ENCODE measurements at places on chromosomes 11 and 22. TPM values are rescaled to one million over a fixed set of nuclear protein-coding genes. Genes with fewer than 3 reads are reported as not detected.

GRCh38 chr11:113626736-113627135 is 79.4 kb downstream of the TMPRSS5 start:
- DNase-seq, result no peak

DNA sequence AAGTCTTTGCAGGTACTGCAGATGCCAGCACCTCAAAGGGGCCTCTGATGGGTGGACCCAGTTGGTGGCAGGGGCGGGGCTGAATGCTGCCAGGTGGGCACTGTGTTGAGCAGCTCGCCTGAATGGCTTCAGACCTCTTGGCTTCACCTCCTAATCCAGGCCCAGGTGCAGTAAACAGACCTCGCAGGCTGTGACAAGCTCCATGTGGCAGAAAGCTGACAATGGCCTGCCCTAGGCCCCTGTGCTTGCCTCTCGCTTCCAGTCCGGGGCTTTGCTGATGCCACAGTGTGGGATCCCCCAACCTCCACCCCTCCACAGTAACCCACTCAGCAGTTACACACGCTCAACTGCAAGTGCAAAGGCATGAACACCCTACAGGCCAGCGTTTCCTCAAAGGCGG is 9.4 kb downstream of the IGLL1 start:
- DNase-seq, result no peak

DNA sequence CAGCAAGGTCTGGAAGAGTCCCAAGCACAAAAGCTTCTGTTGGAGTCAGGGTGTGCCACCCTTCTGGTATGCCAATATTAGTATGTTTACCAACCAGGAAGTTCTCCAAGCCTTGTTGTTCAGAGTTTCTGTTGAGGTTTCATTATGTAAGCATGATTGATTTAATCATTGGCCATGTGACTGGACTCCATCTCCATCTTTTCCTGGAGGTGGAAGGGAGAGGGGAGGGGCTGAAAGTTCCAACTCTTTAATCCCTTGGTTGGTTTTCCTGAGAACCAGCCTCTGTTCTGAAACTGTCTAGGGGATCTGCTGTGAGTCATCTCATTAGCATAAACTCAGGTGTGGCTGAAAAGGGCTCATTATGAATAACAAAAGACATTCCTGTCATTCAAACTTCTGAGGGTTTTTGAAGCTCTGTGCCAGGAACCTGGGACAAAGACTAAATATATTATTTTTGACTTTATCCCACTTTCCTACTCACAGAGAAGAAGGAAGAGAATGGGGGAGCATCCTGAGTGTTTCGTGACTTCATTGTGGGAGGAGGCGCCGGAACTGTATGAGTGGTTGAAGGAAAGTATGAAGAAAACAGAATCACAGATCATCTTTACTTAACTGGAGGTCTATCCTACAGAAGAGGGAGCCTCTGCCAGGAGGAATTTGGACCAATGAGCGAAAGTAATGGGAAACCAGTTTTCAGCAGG is 138.2 kb downstream of the NECTIN1 start:
- peak; percentile 98 for DNase-seq

DNA sequence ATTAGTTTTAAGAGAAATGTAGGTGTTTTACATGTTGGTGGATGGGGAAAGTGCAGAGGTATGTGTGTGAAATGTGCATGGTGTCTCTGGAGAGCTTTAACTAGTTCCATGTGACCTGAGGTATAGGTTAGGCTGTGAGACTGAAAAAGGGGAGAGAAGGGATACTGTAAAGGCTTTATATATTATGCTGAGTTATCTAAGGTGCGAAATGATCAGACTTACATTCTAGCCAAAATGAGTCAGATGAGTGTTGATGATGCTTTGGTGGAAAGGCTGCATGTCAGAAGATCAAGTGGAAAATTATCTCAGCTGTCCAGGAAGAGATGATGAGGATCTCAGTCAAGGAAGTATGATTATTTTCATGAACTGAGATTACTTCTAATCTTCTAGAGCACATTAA is 15.8 kb downstream of the ACAT1 start:
- DNase-seq, result no peak

CLDN5 gene
- total RNA-seq, result 0.38 TPM

DNA sequence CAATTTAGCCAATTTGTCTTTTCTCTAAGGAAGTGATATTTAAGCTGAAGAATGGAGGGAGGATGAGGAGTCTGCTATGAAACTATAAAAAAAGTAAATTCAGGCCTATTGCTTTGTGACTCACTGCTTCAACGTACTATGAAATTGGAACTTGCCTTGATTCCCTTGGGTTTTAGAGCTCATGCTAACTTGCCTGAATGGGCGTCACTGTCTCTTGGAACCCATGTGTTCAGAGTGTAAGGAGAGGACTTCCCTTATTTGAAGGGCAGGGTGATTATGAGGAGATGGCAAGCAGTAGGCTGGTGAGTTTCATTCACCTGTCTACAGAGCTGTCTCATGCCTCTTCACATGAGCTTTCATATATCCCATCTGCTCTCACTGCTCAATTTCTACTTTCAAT is 28.7 kb upstream of the WT1 start:
- no peak for DNase-seq

DNA sequence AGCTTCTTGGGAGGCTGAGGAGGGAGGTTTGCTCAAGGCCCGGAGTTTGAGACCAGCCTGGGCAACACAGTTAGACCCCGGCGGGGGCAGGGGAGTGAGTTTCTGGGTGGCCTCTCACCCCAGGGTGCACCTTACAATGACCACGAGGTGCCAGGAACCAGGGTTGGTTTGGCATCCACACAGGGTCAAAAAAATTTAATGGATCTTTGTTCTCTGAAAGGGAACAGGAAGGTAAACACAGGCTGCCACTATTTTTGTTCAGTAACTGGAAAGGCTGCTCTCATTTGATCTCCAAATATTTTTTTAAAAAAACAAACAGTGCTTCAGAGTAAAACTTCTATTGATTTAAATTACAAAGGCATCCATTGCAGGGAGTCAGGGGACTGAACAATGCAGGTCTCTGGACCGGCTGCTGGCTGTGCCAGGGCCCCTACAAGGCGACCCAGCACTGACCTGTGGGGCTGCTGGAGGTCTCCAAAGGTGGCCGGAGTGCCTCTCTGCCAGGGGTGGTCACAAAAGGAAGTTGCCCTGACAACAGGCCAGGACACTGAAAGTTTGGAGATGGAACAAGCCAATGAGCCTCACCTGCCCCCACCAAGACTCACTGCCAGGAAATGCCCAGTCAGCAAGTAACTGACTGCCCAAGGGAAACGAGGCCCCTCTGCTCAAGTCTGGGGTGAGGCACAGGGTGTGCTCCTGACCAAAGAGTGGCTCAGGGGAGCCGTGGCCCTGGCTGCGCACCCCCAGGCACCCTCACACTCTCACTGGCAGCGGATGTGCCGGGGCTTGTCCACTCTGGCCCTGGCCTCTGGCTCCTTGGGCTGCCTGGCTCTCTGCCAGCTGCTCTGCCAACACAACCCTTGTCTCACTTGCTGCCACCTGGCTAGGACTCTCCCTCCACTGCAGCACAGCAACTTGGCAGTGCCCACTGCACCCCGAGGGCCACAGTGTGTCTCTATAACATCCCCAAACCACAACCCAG is 51.8 kb downstream of the ARFGAP3 start:
- peak; percentile 62 for DNase-seq

TSGA10IP gene
- total RNA-seq, result not detected

GRCh38 chr11:41074318-41074717 is 385.1 kb downstream of the LRRC4C start:
- DNase-seq, result no peak

KRTAP5-3 gene
- total RNA-seq, result not detected

BARX2 gene
- 2.9 TPM for total RNA-seq

SLC2A11 gene
- total RNA-seq, result 6.8 TPM

ZNF280A gene
- total RNA-seq, result not detected

DNA sequence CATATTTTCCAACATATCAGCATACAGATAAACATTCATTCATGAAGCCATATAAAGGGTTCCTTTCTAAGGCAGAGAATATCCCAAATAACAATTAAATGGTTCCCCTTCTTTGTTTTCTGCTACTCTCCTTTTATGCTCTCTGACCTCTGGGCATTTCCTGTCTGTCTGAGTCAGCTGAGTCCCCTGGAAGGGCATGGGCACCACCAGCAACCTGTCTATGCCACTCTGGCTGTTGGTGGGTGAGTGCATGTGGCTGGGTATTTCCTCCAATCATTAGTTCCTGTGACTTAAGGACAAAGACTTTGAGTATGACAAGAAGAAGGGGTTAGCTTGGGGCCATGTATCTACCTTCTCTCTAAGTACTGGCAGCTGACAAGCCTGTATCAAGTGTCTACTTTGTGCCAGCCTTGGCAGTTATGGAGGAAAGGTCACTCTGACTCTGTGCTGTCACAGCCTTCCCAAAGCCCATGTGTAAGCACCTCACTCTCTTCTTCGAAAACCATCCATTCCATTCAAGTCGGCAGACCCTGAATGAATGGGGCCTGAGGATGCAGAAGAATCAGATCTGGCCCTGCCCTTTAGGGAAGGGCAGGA is 86.3 kb upstream of the PHOX2A start:
- no peak for DNase-seq

DNA sequence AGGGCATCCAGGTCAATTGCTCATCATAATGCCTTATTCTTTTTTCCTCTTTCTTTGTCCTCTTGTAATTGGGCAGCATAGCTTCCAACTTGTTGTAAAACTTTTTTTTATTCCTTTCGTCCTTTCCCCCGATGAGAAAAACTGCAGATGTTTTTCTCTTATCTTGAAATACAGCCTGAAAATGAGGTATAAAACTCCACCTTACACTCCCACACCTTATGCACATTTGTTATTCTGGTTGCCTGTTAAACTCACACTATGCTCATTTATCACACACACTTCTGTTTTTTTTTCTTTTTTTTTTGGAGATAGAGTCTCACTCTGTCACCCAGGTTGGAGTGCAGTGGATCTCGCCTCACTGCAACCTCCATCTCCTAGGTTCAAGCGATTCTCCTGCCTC is 1.9 kb upstream of the OR51A2 start:
- no peak for DNase-seq

GRCh38 chr22:43377896-43378704 is 33.7 kb upstream of the MPPED1 start:
- DNase-seq, result no peak

- DNase-seq, result no peak
Measured at GRCh38 chr11:19921976-19922688, 209.5 kb downstream of the NAV2 start.

DNA sequence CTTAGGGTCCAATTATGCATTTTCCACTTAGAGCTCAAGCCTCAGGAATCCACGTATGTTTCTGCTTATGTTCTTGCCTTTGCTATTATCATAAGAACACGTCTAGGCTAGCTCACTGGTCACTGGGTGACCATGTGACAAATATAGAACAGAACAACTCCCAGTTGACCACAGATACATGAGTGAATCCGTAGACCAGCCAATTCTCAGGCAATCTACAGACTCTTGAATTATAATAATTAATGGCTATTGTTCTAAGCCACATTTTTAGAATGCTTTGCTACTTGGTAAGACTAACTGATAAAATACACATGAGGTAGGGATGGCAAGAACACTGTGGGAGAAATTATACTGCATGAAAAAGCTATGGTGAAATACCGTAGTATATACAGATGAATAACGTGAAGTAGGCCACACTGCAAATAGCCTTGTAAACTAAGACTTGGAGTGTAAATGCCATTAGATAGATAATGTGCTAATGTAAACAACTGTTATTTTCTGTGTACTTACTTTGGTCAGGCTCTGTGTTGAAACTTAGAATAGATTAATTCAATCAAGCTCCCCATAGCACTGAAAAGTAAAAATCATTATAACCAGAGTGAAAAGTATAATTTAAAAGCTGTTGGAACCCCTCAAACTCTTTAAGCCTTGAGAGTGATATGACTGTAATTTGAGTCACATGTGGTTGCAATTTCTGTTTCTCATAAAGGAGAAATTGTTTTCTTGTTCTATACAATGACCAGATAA is 366.2 kb upstream of the CCDC179 start:
- DNase-seq, result peak; percentile 16

DNA sequence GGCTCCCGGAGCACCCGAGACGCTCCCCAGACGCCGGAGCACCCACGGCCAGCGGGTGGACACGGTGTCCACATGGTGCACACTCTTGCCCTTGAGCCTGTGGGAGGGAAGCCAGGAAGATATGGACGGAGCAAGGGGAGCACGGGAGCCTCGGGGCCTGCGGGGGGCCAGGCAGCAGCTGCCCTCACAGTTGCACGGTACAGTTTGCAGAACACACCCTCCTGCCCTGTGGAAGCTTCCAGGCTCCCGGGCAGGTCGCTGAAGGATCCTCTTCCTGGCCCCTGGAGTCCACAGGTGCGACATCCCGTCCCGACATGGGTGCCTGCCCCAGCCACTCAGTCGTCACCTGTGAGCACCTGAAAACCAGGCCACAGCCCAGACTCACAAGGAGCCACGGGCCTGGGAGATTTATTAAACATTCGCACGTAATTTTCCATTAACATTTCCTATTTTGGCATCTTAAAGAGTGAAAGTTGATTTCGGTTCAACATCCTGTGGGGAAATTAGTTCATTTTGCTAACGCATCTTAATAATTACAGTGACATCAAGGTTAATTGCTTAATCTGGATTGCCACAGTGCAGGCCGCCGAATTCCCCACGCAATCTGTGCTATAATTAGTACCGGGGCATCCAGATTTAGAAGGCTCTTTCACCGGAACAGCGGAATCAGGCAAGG is 253.3 kb downstream of the BRD1 start:
- no peak for DNase-seq

TBX1 gene
- total RNA-seq, result 12.9 TPM

GRCh38 chr22:20781272-20781990 is 7.5 kb downstream of the SERPIND1 start:
- DNase-seq, result peak; percentile 90

C22orf31 gene
- not detected for total RNA-seq

GRCh38 chr11:68039526-68040086 is 781 bp downstream of the TCIRG1 start:
- no peak for DNase-seq

CAVIN3 gene
- 35.0 TPM for total RNA-seq

RASL10A gene
- total RNA-seq, result not detected

DNA sequence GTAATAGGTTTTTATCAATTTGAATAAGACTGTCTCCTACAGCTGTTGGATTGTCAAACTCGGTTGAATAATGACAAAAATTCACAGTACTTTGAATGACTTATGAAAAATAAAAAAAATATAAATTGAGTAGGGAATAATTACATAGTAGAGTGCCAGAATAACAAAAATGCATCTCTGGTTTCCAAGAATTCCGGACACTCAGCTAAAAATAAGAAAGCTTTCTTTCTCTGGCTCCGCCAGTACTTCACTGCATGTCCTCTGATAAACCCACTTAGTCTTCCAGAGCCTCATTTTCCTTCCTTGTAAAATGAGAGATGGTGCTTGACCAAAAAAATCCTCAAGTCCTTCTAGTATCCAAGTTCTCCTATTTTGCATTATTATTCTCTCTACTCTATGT is 374.6 kb upstream of the LUZP2 start:
- DNase-seq, result no peak

GRCh38 chr11:121211626-121212025 is 80.9 kb upstream of the SC5D start:
- no peak for DNase-seq

CCDC116 gene
- total RNA-seq, result not detected

C11orf86 gene
- not detected for total RNA-seq

GRCh38 chr11:68312117-68312779 is at the start of gene LRP5:
Gene LRP5, plus strand, starts transcription at chr11:68312591. Its CDS starts 124 bp downstream, at chr11:68312715.
- DNase-seq, result no peak

Measured in bronchial epithelial cell (primary cell).